ENCODE measurements at places on chromosomes 13 and 19.

GRCh38 chr19:19126102-19126501 lies 12.2 kb downstream of the TMEM161A start:
- DNase-seq = no peak

- DNase-seq = no peak
Measured at GRCh38 chr19:56508290-56508778, 679 bp downstream of the ZNF471 start.

GRCh38 chr19:17718550-17718946 lies 732 bp upstream of the MAP1S start:
- no peak for DNase-seq

- peak; percentile 67 for DNase-seq
Measured at GRCh38 chr13:107217251-107217650, 649.3 kb upstream of the ARGLU1 start.

GRCh38 chr19:325173-325936 lies 19.2 kb downstream of the MIER2 start:
- DNase-seq = no peak

DNA sequence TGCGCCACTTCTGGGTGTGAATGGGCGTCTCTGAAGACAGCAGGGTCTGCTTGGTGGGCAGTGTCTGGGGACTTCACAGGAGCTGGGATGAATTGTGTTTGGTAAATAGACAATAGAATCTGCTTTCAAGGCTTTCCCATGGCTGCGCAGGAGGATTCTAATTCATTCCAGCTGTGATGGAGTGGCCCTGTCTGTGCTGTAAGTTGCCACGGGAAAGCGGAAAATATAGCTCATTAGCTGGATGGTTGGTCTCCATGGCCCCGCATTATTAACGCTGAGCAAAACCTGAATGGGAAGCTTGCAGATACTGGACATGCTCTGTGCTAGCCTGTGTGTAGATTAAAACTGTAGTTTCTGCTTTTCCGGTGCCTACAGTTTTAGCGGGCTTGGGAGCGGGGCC lies 15.6 kb upstream of the C1QTNF9 start:
- no peak for DNase-seq

DNA sequence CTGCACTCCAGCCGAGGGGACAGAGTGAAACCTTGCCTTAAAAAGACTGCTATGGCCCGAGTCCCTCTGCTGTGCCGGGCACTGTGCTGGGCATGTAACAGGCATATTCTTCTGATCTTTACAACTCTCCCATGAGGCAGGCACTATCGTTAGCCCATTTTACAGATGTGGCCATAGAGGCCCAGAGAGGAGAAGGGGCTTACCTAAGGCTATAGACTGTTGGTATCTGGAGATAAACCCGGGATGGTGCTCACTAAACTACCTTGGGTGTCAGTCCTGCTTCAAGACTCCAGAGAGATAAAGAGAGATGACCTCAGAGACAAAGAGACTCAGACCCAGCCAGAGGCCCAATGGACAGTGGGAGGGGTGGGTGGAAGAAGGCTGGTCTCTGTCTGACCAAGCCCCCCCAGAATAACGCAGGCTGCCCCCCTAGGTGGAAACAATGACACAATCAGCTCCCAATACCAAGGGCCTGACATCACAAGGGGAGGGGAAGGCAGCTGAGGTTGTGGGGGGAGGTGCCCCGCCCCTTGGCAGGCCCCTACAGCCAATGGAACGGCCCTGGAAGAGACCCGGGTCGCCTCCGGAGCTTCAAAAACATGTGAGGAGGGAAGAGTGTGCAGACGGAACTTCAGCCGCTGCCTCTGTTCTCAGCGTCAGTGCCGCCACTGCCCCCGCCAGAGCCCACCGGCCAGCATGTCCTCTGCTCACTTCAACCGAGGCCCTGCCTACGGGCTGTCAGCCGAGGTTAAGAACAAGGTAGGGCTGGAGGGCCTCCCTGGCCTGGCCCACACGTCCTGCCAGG lies at the start of gene CNN1:
Gene CNN1, plus strand, starts transcription at position 620 of the 805 bp plus-strand sequence. Its CDS starts 77 bp downstream, at position 697.
- DNase-seq = no peak

DNA sequence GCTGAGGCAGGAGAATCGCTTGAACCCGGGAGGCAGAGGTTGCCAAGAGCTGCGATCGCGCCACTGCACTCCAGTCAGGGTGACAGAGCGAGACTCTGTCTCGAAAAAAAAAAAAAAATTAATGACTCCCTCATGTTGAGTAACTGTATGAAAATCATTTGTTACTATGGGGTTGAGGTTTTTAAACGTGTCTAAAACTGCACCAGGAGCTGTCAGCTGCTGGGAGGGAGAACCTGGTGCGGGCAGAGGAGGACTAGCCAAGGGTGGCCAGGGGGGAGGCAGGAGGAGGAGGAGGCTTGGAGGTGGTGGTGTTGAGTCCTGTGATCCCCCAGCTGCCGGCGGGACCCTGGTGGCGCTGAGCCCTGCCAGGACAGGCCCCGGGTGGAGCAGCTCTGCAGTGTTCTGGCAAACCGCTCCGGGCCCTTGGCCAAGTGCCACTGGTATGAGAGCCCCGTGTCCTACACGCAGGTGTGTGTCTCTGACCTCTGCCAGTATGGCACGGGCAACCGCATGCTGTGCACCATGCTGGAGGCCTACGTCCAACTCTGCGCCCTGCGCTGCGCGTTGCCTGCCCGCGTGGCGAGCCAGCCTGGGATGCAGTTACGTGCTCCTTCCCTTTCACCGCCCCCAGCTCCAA lies 17.1 kb upstream of the FXYD3 start:
- DNase-seq = peak; percentile 6

DNA sequence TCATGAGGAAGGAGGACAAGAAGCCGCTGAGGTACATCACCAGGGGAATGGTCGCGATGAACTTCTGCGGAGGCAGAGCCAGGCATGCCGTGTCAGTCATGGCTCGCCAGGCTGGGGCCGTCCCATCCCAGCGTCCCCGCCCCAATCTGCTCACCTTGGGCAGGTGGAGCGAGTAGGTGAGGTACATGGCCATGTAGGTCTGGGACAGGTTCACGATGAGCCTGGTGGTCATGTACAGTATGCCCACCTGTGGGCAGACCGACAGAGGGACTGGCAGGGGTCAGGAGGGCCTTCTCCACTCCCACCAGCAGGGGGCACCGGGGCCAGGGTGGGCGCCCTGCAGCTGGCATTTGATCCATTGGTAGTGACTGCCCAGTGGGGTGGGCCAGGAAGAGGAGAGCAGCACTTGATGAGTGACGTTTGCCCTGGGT lies 8.3 kb downstream of the TEKTIP1 start:
- no peak for DNase-seq

DNA sequence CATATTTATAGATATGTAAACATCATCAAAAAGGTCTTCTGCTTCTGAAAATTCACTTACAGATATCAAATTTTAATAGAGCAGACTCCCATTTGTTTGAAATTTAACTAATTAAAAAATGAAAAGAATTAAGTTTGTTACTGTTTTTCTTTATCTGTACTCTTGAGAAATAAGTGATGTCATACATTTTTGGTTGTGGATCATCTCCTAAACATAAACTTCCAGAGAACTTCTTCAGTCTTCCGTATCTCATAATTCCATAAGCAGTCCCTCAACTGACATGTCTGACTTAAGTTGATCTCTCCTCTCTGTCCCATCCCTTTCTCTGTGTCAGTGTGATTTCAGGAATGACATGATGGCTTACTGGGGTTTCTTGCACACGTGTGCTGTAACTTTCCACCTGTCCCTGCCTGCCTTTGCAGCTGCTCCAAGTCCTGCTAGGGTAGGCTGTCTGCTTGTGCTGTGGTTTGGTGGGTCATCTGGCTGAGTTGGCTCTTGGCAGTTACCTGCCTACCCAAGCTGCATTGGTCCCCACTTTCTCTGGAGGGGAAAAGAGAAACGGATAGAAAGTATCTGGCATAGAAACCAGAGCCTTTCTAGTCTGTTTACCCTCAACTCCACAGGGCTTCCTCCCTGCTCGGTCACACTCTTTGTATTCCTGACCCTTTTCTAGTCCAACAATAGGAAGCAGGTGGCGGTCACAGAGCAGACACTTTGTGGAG lies 127.1 kb downstream of the GGACT start:
- no peak for DNase-seq

DNA sequence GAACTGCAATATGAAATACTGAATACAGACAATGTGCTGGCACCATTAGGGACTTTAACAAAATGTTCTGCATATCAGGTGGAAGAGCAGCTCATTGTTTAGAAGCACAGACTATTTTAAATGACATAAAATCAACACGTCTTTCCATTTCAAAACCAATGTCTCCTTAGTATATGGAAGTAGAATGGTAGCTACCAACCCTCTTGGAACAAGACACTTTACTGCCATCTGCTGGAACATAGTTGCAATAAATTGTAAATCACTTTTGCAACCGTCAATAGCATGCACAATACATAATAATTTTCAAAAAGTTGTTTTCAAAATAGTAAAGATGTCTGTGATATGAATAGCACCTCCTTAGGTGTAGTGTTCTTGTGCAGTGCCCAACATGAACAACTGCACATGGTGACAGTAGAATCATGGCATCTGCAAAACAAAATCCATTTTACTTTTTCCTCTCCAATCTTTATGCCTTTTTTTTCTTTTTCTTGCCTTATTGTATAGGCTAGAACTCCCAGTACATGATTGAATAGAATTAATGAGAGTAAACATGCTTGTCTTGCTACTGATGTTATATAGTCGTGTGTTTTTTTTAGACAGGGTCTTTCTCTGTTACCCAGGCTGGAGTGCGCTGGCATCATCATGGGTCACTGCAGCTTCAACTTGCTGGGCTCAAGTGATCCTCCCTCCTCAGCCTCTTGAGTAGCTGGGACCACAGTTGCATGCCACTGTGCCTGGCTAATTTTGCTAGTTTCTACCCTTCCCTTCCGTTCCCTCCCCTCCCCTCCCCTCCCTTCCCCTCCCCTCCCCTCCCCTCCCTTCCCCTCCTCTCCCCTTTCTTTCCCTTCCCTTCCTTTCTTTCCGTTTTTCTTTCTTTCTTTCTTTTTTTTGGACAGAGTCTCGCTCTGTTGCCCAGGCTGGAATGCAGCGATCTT lies 7.8 kb upstream of the LYPD5 start:
- DNase-seq = peak; percentile 65

DNA sequence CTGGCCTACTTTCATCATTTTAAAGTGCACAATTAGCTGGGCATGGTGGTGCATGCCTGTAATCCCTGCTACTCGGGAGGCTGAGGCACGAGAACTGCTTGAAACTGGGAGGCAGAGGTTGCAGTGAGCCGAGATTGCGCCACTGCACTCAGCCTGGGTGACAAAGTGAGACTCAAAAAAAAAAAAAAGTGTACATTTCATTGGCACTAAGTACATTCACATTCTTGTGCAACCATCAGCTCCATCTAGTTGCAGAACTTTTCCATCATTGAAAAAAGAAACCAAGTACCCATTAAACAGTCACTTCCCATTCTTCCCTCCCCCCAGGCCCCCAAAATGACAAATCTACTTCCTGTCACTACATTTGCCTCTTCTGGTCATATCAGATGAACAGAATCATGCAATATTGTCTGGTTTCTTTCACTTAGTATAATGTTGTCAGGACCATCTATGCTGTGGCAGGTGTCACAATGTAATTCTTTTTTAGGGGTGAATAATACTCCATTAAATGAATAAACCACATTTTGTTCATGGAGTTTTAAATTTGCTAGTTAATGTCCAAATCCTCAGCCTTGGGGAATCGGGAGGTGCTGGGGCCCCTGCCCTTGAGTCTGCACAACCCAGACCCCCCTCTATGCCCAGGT lies 7.4 kb upstream of the SIGLEC11 start:
- DNase-seq = no peak

DNA sequence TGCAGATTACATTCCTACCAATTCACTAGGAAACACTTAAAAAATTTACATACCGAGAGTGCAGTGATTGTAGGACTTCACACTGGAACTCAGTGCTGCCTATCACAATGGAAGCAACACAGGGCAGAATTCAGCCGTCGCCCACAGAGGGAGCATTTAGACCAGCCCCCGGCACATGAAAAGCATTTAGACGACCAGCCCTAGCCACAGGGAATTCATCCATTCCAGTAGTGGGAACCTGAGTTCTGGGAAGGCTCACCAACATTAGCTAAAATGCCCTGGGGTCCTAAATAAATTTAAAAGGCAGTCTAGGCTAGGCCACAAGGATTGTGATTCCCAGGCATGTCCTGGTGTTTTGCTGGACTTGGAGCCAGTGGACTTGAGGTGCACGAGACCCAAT lies 155.2 kb downstream of the LIG4 start:
- DNase-seq = no peak

DNA sequence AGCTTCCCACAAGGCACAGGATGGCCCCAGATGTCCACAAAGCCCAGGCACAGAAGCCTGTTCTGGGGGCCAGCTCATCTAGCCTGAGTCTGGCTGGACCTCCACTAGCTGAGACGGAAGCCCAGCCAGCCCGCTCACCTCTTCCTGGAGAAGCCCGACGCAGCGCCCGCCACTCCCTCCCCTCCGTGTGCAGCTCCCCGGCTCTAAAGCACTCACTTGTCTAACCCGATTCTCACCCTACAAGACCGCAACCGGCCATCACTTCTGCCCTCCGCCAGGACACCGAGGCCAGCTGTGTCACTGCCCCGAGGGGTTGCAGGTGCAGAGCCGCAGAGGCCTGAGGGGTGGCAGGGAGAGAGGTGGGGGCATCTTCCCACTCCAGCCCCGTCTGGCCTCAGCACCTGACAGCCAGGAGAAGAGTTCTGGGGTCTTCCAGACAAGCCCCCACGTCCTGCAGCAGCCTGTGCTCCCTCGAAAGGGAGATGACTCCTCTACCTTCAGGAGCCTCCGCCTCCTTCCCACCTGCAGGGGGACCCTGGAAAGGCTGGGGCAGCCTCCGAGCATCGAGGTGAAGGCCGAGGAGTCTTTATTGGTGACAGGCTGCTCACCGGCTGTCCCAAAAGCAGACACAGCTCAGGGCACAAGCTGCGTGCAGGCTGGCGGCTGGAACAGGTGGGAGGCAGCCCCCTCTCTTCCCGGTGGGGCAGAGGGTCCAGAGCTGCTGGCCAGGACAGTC lies 5.9 kb upstream of the DIRAS1 start:
- no peak for DNase-seq

GRCh38 chr13:50552424-50552966 lies 291.0 kb downstream of the DLEU7 start:
- DNase-seq = no peak

- DNase-seq = no peak
Measured at GRCh38 chr19:38151242-38151641, 72.8 kb downstream of the DPF1 start.

DNA sequence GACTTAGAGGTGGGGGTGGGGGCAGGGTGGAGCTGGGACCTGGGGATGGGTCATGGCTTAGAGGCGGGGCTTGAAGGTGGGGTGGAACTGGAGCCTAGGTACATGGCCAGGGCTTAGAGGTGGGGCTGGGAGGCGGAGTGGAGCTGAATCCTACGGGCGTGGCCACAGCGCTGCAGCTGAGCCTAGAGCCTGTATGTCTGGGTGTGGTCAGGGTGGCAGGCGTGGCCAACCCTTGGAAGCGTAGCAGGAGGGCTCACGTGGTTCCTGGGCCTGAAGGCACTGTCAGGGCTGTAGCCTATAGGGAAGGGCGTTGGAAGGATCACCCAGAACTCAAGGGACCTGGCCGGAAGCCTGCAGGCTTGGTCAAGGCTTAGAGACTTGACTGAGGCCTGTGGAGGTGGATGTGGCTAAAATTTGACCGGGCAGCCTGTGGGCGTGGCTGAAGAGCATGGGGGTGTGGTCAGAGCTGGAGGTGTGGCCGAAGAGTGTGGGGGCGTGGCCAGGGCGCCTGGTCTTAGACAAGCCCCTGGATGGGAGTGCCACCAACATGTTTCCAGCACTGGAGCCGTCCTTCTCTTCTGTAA lies 24.3 kb downstream of the COLGALT1 start:
- peak; percentile 23 for DNase-seq
